Activated CD4-positive, alpha-beta T cell treated with anti-CD3 and anti-CD28 coated beads for 24 hours (primary cell): ENCODE measurements at places on chromosomes 3 and 15.

GRCh38 chr3:184630861-184631471 is 69.4 kb downstream of the EPHB3 start:
- DNase-seq = no peak

DNA sequence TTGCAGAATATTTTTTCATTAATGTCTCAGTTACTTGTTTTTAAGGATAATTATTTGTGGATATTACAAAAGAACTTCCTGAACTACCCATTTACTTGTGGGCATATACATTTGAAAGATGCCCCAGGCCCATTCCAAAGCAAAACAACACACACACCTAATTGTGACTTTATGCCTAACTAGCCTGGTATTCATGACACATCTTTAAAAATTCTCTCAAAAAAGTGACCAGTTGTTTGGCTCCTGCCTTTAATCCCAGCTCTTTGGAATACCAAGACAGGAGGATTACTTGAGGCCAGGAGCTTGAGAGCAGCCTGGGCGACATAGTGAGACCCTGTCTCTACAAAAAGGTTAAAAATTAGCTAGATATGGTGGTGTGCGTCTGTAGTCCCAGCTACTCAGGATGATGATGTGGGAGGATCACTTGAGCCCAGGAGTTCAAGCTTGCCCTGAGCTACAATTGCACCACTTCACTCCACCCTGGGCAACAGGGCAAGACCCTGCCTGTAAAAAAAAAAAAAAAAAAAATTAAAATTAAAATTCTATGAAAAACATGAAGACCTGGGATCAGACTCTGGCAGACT is 51.7 kb upstream of the SLC4A7 start:
- no peak for DNase-seq

GRCh38 chr3:103440539-103441203 is 1005.9 kb downstream of the ZPLD1 start:
- no peak for DNase-seq

DNA sequence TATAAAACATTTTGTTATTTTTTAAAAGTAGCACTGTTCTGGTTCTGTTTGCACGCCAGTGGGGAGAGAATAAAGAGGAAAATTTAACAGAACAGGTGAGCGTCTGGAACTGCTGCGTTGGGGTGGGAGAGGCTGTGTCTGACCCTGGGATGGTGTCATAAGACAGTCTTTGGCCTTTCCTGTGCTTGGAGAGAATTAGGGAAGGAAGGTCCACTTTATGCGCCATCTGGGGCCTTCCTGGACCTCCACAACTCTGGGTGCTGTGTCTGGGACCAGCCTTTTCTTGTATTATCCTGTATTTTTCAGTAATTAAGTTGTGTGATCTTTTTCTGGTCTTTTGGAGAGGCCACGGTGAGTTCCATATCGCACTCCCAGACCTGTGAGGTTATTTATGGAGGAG is 3.3 kb downstream of the FAM43A start:
- DNase-seq = no peak

DNA sequence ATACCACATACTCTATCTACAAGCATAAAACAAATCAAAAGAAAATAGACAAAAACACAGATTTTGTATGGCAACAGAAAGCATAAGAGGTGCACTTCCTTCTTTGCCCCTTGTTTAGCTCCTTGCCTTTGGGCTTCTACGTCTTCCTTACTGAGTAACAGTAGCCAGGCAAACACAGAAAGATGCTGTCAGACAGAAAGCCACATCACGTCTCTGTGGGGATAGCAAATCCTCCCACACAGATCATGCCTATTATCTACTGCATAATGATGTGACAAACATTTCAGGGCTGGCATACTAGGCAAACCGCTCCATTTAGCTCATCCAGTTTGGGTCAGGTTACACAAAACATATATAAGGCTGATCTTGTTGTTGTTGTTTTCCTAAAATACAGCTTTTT is 92.7 kb downstream of the BOC start:
- no peak for DNase-seq

- no peak for DNase-seq
Observed at GRCh38 chr15:71279757-71280141, 164.5 kb downstream of the THSD4 start.

- no peak for DNase-seq
Observed at GRCh38 chr15:36924034-36924433, 176.3 kb downstream of the MEIS2 start.

DNA sequence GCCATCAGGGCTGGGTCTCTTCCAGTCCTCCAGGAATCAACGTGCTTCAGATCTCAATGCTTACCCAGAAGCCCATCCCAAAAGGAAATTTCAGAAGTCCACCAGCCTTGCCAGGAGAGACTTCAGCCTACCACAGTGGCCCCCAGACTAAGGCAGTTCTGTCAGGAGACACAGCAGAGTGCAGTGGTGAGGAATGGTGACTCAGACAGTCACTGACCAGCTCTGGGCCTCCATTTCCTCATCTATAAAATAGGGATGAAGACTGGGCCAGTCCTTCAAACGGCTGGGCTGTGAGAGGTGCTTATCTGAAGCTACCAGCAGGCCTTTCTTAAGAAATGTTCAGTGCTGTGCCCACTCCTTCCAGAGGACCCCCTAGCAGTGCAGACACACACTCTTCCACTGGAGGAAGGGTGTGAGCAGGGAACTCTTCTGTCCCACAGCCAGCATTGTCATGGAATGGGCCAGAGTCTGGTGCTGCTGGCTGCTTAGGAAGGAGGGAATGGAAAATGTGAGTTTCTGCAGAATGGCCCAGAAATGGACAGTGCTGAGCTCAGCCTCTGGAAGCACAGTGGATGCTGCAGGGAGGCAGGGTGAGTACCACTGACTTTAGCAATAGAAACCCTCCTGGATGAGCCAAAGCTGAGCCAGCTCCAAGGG is 41.6 kb upstream of the DUSP7 start:
- no peak for DNase-seq

- DNase-seq = no peak
Observed at GRCh38 chr15:93290618-93290946, 201.6 kb upstream of the RGMA start.

GRCh38 chr3:72191209-72191960 is 406.4 kb upstream of the PROK2 start:
- DNase-seq = no peak

- no peak for DNase-seq
Observed at GRCh38 chr15:92878593-92879053, 21.5 kb upstream of the CHD2 start.
